ENCODE measurements at places on chromosomes 7 and 10. TPM values are rescaled to one million over a fixed set of nuclear protein-coding genes. Genes with fewer than 3 reads are reported as not detected.

Gene LRRC17
- total RNA-seq, result 1.8 TPM

Gene CTAGE4
- total RNA-seq, result 0.59 TPM

Gene CALHM3
- total RNA-seq, result not detected

Gene ZNF239
- 2.2 TPM for total RNA-seq

Gene OIT3
- 0.67 TPM for total RNA-seq

Gene SLC29A3
- total RNA-seq, result 1.8 TPM

Gene HIBADH
- 95.0 TPM for total RNA-seq

Gene CRTAC1
- total RNA-seq, result 3.5 TPM

Gene GRID1
- 0.37 TPM for total RNA-seq

Gene MAT1A
- total RNA-seq, result not detected

Gene CTTNBP2
- 4.4 TPM for total RNA-seq

Gene CLDN4
- 0.41 TPM for total RNA-seq

Gene EEPD1
- total RNA-seq, result 4.0 TPM

Gene SPDYE2
- 0.16 TPM for total RNA-seq

Gene HTR5A
- not detected for total RNA-seq

Gene IKZF1
- total RNA-seq, result 9.7 TPM

Gene SEMA3C
- total RNA-seq, result 58.3 TPM

Gene RSPH10B2
- total RNA-seq, result 0.19 TPM
